CD4-positive, alpha-beta T cell treated with Interleukin-6 at 100 ng/mL for 8 hours (primary cell): ENCODE measurements at places on chromosomes 6 and 20.
A peak's percentile ranks its signal among the peaks of the same experiment; 100 is the strongest.

DNA sequence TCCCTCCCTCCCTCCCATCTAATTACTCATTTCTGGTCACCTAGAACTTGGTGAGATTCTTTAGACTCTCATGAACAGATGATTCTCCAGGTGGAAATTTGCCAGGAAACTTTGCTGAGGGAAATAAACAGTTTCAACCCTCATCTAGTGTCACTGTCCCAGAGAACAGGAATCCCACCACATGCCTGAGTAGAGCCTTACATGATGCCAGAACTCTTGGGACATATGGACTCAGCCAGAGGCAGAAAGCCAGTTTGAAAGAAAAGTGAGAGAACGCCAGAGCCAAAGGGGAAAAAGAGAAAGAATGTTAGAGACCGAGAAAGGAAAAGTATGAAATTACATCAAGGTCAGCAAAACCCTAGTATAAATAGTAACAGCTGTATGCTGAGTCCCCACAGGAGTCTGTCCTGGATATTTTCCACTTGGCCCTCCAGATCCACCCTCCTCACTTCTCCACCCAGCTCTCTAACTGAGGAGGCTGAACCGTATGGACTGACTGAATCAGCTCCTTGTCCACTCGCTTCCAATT is 127.5 kb upstream of the COL21A1 start:
- DNase-seq = no peak

DNA sequence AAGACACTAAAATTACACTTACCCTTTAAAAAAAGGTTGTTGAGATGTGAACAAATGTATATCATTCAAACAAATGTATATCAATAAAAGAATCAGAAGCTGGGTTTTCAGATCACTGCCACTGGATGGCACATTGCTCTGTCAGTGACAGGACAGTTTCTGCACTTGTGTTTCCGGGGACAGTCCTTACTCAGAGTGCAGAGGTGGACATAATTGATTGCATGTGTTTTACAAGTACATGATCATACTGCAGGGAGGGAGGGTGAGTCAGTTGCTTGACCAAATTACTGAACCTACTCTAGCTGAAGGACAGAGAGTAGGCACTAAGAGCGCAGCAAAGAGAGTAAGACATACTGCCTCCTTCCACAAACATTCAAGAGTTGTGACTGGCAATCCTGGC is 302.3 kb downstream of the TENT5A start:
- no peak for DNase-seq

DNA sequence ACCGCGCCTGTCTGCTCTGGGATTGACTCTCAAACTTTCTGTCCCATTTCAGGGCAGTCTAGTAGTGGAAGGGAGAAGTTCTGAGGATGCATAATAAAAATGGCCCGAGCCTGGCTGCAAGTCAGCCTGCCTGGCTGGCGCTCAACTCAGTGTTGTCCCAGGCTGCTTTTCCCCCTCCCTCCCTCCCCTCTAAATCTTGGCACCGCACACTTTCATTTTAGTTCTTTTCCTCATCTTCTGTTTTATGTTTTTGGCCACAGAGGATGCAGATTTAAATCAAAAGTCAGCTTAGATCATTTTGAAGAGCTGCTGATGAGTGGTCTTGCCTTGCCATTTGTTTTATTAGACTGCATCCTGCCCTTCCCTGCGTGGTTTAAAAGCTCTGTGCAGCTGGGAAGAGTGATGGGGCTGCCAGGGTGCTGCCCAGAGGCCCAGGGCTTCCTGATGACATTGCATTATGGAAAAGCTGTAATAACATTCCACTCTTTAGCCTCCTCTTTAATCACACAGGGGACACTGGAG is 6.5 kb upstream of the UQCC2 start:
- DNase-seq = no peak

- DNase-seq = no peak
Observed at GRCh38 chr6:41255110-41255509, 27.0 kb downstream of the TREML4 start.

- no peak for DNase-seq
Observed at GRCh38 chr6:157151989-157152388, 171.3 kb downstream of the TMEM242 start.

DNA sequence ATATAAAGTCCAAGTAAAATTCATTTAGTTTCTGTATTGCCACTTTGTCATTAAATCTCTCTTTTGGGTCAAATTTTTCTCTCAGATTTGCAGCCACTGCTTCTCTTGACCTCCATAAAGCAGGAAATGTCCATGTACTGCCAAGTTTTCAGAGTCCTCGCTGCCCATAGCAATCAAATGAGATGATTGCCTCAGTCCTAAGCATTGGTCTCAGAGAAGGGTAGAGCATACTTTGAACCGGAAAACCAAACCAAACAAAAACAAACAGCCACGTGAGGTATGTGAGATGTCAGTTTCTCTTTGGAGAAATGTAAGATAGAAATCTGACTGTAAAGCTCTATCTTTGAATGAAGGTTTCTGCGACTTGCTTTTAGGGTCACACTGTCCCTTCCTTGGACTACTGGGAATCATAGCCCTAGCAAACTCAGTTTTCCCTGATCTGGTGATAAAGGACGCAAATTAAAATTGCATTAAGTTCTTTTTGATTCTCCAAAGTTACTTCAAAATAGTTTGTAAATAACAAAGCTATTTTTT is 505.4 kb upstream of the CITED2 start:
- no peak for DNase-seq

- no peak for DNase-seq
Observed at GRCh38 chr6:139343052-139343750, 31.2 kb downstream of the CITED2 start.

DNA sequence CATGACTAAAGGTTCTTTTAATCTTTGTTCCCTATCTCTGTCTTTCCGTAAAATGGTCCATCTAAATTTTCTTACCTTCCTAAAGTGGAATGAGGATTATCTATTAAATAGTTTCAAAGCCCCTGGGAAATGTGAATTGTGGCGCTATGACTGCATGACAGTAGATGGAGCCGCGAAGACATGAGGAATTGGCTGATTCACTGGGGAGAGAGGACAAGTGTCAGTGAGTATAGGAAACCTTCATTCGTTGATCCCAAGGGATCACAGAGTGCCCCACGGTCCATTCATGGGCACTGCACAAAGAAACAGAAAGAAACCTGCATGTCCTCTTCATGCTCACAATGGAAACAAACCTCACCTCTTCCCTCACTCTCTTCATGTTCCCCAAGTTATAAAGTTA is 479.3 kb upstream of the BTBD3 start:
- DNase-seq = no peak

DNA sequence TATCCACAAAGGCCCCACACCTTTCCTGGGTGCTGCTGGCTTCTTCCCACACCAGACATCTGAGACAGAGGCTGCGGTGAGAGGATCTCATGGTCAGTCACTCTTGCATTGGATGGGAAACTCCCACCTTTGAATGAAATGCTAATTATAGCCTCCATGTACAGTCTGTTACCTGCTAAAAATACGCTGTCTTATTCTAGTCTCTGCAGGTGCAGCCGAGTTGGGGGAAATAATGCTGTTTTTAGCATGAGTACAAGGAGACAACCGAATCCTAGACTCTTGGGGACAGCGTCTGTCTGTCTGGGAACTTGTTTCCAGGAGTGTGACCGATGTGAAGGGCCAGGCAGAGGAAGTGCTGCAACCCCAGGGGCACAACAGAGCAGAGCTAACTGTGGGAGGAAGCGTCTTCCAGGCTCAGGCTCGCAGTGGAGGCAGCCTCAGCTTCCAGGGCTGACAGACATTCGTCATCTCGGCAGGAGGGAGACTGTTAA is 286.2 kb downstream of the PREX1 start:
- DNase-seq = no peak

- DNase-seq = no peak
Observed at GRCh38 chr6:11230158-11231107, 2.0 kb downstream of the NEDD9 start.

DNA sequence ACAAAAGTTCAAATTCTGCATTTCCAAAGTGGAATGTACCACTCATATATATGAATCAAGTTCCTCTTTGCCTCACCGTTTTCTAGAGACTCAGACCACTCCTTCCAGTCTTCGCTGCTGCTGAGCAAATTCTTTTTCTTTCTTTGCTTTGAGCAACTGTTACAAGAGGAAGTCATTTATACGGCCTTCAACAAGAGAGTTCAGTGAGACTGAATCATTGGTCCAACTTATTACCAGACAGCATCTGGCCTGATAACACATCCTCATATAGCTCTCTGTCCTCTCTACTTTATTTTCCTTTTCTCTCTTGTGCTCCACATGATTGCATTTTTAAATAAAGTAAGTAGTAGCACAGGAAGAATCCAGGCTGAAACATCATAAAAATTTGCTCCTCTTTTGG is 652.7 kb downstream of the PHF3 start:
- DNase-seq = no peak

- no peak for DNase-seq
Observed at GRCh38 chr6:109701221-109701620, 10.1 kb downstream of the FIG4 start.

DNA sequence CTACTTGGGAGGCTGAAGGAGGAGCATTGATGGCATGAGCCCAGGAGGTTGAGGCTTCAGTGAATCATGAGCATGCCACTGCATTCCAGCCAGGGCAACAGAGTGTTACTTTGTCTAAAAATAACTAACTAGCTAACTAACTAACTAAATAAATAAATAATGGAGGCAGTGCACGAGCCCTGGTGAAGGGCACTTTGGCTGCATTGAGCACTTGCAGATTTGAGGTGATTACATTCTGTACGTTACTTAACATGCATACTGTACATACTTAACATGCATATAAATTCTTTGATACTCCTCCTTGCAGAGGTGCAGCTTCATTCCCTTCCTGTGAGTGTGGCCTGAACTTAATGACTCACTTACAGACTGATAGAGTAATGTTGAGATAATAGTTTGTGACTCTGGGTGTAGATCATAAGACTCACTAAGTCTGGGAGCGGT is 10.7 kb downstream of the HLA-A start:
- no peak for DNase-seq

DNA sequence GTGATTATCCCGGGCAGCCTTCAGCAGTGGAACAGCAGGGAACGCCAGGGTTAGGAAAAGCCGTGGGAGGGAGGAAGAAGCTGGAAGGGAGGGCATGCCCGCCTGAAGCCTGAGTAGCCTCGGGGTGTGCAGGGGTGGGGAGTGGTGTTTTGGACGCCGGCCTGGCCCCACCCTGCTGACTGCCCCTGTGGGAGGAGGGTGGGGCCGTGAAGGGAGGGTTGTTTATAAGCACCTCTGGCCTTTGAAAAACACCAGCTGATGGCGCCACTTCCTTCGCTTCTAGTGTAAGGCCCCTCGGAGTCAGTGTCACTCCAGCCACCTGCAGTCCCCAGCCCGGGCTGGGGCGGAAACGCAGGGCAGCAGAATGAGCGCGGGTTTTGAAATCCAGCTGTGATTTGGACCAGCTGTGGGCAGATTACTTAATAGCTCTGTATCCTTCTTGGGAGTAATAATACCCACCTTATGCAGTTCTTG is 52.8 kb upstream of the BMP6 start:
- DNase-seq = no peak

GRCh38 chr6:75611702-75612375 is 10.2 kb downstream of the SENP6 start:
- no peak for DNase-seq

GRCh38 chr20:38969708-38970107 is 7.6 kb downstream of the DHX35 start:
- no peak for DNase-seq

DNA sequence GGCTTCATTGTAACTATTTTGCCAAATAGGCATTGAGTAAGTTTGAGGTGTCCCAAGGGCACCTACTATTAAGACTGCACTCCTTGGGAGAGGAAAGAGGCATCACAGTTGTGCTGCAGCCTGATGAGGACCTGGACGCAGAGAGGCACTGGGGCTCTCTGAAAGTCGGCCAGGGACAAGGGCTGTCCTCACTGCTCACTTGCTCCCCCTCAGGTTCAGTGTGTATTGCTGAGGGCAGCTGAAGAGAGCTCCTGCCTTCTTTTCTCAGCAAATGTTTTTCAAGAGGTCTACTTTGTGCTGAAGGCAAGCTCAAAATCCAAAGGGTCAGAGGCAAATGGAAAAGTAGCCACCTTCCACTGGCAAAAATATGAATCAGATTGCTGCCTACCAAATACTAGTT is 331.8 kb downstream of the RIMS1 start:
- no peak for DNase-seq

- DNase-seq = no peak
Observed at GRCh38 chr6:97205966-97206365, 77.0 kb downstream of the MMS22L start.

GRCh38 chr20:6841128-6841527 is 73.6 kb downstream of the BMP2 start:
- no peak for DNase-seq

DNA sequence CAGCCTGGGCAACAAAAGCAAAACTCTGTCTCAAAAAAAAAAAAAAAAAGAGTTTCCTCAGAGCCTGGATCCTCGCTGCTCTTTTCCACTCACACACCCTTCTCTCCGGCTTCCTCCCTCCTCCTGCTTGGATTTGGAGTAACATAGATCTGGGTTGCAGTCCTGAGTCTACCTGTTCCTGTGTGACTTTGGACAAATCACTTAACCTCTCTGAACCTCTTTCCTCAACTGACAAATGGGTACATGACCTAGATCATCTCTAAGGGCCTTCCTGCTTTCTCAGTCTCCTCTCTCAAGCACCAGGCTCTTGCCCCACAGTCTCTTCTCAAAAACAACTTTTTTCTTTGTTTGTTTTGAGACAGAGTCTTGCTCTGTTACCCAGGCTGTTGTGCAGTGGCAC is 5.6 kb upstream of the R3HDML start:
- DNase-seq = no peak

GRCh38 chr6:37433657-37434271 is 743 bp downstream of the CMTR1 start:
- peak; percentile 15 for DNase-seq

DNA sequence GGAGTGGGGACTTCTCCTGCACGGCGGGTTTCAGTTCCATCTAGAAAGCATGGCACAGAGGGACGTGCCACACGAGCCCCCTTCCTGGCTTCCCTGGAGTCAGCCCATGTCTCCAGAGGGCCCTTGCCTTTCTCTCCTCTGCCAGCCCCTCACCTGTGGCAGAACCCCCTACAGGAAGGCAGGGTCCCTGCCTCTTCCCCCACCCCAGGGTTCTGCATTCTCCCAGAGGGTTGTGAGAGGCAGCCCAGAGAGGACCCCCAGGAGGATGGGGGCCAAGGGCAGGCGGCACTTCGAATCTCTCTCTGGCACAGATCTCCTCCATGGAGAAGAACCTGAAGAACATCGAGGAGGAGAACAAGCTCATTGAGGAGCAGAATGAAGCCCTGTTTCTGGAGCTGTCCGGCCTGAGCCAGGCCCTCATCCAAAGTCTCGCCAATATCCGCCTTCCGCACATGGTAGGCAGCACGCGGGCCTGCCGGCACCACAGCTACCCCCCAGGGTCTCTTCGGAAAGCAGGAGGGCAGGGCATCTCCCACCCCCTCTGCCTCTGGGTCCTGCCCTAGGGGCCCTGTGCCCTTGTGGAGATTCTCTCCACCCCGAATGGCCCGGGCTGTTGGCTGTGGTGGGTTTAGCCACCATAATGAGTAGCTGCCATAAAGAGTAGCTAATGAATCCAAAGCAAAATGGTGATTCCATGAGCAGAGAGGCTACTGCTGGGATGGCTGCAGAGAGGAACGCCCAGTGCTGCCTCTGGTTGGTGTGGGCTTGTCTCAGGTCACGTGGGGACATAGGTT is 15.9 kb upstream of the PCMTD2 start:
- no peak for DNase-seq
